ENCODE measurements at places on chromosomes 1 and 21. TPM values are rescaled to one million over a fixed set of nuclear protein-coding genes. Genes with fewer than 3 reads are reported as not detected.

DNA sequence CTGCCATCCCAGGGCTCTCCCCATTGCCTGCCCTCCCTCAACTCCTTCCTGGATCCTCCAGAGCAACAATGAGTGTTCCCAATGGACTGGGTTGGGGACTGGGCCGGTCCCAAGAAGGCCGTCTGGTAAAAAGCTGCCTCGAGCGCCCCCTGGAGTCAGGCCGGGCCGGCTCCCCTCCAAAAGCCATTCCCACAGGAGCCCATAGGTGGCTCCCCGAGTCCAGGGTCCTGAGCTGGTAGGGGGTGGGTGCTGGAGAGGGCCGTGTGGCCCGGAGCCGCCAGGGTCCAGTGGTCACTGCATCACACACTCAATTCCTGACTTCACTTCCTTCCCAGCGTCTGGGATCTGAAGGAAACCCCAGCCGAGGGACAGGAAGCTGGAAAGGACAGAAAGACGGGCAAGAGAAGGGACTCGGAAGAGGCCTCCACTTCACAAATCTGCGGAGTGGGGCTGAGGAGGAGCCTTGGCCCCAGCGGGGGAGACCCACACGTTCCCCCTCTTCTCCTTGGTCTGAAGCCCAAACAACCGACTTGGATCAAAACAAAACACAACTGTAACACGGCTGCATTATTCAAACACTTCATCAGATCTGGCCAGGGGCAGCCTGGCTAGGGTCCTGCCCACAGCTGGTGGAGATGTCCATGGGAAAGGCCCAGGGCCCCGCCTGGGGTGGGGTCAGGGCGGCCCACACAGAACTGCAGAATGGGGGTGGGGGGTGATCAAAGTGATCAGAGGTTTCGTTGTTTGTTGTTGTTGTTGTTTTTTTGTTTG lies 10.9 kb upstream of the ALDH4A1 start:
- peak; percentile 74 for DNase-seq
- no peak overlapping the region for H3K4me3 ChIP-seq
- H3K36me3 ChIP-seq, result peaks cover 34% of the 10 kb centered on the region
- no peaks in the 10 kb centered on the region for H3K27me3 ChIP-seq

Gene LHX8
- not detected for total RNA-seq

DNA sequence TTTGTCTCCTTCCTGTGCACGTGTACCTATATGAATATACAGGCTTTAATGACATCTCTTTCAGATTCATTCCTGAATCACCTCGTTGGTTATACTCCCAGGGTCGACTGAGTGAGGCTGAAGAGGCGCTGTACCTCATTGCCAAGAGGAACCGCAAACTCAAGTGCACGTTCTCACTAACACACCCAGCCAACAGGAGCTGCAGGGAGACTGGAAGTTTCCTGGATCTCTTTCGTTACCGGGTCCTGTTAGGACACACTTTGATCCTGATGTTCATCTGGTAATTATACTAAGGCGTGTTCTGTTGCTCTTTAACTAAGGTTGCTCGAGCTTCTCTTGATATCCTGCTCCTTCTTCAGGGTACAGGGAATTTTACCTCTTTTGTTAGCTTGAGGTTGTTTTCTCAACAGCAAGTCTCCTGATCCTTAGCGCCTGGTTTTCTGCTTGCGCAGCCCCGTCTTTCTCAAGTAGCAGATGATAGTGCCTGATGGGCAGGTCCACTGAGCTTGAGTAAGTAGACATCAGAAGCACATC lies 55.1 kb downstream of the SLC22A15 start:
- no peak overlapping the region for H3K27ac ChIP-seq
- H3K27me3 ChIP-seq, result peaks cover 3% of the 10 kb centered on the region
- H3K36me3 ChIP-seq, result no peaks in the 10 kb centered on the region
- H3K4me3 ChIP-seq, result no peak overlapping the region

GRCh38 chr1:35567947-35568558 lies 5.1 kb upstream of the TFAP2E start:
- H3K4me1 ChIP-seq, result peaks cover 13% of the 10 kb centered on the region
- H3K27ac ChIP-seq, result no peak overlapping the region
- H3K27me3 ChIP-seq, result peaks cover 22% of the 10 kb centered on the region
- H3K36me3 ChIP-seq, result peaks cover 8% of the 10 kb centered on the region
- DNase-seq, result no peak

Gene VWA5B1
- total RNA-seq, result not detected
